Daoy (cell line): ENCODE measurements at places on chromosomes 6 and 20. TPM values are rescaled to one million over a fixed set of nuclear protein-coding genes. Genes with fewer than 3 reads are reported as not detected.

Gene RNF217
- total RNA-seq = 13.6 and 39.7 TPM in 2 replicates

DNA sequence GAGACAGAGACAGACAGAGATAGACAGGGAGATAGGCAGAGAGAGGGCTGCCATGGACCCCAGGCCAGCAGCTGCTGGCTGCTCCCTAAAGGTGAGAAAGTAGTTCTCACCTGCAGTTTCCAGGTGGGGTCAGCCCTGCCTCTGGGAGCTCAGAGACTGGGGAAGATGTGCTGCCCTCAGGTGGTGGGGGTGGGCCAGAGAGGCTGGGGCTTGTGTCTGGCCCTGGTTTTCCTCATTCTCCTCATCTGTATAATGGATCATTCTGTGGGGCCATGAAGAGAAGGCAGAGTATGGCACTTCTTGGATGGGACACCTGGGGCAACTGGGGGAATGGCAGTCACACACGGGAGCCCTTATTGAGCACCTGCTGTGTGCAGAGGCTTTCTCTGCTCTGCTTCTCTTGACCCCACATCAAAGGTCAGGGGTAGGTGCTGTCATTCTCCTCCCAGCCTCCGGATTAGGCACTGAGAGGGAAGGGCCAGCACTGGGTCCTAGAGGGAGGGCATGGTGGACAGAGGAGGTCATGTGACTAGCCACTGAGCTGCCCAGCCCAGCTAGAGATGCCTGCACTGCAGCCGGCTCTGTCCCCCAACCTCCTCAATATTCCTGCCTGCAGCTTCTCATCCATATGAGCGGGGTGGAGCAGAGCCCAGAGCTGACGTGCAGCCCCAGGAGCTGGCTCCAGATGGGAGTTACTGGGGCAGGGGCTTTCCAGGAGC is 4.1 kb downstream of the ANGPT4 start:
- no peak for DNase-seq

Gene CFB
- total RNA-seq = 0.18 and 0.86 TPM in 2 replicates

DNA sequence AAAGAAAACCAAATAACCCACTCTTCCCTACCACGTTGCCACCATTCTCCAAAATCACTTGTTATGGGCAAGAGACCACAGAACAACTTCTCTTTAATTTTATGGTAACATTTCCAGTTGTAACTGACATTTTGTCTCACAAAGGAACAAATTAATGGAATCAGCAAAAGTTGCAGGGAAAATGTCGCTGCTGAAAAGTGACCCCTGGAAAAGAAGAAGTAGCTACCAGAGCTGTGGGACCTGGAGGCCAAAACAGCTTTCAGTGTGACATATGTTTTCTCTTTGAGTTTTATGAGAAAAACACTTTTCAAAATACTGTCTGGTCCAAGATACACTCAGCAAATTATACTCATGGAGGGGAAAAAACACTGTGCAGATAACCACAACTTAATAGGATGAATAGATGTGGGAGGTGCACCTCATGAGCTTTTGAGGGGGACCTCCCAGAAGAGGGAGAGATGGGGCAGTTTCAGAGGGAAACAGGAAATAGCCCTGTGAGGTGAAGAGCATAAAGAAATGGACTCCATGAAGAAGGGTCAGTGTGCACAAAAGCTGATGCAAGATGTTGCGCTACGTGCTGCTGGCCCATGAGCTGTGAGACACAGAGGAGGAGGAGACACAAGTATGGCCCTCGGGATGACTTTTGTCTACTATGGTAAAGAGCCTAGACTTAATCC is 87.3 kb downstream of the DTNBP1 start:
- DNase-seq = no peak

DNA sequence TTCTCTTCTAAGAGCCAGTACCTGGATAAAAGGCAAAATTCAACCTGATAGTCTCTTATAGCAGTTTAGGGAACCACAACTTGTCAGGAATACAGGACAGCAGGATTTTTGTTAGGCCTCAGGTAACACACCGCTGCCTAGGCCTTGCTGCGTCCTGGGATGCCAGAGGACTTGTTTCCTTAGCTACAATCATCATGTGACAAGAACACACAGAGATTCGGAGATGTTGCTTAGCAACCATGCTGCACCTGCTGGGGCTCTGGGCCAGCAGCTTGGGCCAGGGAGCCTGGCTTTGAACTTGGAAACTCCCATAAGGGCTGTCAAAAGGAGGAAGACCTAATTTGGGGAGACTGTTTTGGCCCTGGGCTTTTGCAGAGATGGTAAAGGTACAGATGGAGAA is 36.1 kb upstream of the CHD6 start:
- no peak for DNase-seq

DNA sequence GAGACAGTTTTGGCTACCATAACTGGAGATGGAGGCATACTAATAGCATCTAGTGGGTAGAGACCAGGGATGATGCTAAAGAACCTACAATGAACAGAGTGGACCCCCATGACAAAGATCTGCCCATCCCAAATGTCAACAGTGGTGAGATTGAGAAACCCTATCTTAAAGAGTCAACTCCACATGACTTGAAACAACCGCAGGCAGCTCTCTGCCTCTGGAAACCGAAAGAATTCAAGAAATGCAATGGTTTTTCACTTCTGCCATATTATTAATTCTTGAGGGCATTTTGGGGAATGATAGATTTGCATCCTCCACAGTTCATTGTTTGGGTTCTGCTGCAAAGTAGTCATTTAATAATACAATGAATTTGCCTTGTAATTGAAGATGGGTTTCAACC is 463.4 kb downstream of the MAFB start:
- DNase-seq = no peak

DNA sequence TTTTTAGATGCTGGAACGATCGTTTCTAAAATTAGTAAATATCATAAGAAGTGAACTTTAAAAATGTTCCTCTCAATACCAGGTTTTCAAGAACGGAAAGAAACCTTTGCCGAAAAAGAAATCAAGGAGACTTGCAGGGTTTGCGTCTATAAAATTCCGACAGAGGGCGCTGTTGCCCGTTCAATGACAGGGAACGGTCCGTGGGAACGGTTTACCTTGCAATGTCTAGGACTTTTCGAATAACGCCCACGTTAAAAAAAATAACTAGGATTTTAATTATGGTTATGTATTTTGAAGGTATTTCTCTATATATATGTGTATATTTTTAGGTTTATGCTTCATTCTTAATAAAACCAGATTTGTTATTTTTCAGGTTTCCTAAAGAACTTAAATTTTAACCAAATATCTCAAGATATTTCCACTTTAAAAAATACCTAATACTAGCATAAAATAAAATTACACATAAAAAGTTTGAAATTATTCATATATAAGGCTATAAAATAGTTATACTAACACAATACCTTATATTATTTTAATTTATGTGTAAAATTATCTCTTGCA is 2.5 kb upstream of the TFAP2B start:
- peak; percentile 82 for DNase-seq

GRCh38 chr6:69232911-69233448 is 563.8 kb downstream of the LMBRD1 start:
- peak; percentile 16 for DNase-seq

Gene LTB
- total RNA-seq = 2.1 TPM in 1 of 2 replicates, not detected in the other

Gene TNXB
- total RNA-seq = 0.11 and 0.24 TPM in 2 replicates

DNA sequence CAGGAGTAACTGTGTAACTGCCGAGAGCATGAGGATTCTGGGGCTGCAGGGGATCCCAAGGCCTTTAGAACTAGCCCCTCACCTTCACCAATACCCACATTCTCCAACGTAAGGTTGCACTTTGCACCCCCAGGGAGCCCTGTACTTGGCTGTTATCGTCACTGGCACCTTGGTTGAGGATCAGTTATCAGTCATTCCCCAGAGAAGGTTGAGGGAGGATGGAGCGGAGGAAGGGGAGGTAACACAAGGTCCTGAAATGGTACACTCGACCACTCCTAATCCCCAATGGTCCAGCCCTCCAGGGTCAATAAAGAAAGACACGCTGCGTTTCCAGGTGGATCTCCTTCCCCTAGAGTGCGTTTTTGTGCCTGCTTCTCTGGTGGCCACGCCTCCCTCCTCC is 1.1 kb upstream of the SPDEF start:
- no peak for DNase-seq

DNA sequence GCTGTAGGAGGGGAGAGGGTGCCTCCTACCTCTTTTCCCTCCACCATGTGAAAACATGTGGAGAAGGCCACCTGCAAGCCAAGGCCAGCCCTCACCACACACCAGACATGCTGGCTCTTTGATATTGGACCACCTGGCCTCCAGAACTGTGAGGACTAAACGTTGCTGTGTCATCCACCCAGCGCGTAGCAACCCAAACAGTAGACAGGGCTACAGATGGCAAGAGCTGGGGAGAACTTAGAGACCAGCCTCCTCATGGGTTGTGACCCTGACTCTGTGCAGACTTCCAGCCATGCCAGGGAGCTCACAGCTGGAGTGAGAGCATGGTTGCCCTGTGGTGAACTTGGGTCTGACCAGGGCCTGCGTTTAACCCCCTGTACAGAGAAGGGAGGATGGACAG is 195.9 kb upstream of the CST7 start:
- no peak for DNase-seq

Gene NKAIN4
- total RNA-seq = 10.6 and 12.9 TPM in 2 replicates

- no peak for DNase-seq
Measured at GRCh38 chr6:141195251-141195832, 937.4 kb upstream of the GJE1 start.
